Stimulated activated CD4-positive, alpha-beta T cell treated with anti-CD3 and anti-CD28 coated beads, Interleukin-15, amount 100 ng/mL, for 48 hours (primary cell): ENCODE measurements at places on chromosomes 5 and 9.

GRCh38 chr5:73448463-73449136 is at the start of gene FOXD1:
Gene FOXD1 (minus strand): TSS chr5:73448777. CDS start chr5:73448362, 415 bp downstream.
- no peak for DNase-seq

GRCh38 chr9:7226007-7226640 is 468.4 kb downstream of the KDM4C start:
- DNase-seq: no peak

DNA sequence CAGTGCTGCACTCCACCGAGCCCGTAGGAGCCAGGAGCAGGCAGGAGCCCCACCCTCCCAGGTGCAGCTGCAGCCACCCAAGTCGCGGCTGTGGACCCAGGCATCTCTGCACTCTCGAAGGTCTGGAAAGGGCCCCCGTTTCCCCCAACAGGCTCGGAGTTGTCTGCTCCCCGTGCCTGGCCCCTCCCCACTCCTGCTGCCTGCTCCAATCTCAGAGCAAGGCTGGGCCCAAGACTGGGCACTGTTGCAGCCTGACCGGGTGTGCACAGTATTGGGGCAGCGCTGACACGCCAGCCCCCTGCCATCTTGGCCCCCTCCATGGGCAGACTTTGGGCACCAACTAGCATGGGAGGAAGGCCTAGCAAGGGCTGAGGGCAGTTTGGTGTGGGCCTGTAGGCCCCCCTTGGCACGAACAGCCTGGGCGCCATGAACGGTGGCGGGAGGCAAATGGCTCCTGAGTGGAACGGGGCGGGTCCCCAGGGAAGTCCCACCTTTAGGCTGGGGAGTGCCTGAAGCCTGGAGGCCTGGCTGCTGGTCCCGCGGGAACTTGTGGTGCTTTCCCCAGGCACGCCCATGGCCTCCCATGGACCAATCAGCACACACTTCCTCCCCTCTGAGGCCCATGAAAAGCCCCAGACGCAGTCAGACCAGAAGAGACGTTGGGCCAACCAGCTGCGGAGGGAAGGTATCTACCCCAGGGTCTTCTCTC is 60.4 kb downstream of the PSAT1 start:
- DNase-seq: no peak

- no peak for DNase-seq
Observed at GRCh38 chr5:69188811-69189161, 597 bp upstream of the CENPH start.

DNA sequence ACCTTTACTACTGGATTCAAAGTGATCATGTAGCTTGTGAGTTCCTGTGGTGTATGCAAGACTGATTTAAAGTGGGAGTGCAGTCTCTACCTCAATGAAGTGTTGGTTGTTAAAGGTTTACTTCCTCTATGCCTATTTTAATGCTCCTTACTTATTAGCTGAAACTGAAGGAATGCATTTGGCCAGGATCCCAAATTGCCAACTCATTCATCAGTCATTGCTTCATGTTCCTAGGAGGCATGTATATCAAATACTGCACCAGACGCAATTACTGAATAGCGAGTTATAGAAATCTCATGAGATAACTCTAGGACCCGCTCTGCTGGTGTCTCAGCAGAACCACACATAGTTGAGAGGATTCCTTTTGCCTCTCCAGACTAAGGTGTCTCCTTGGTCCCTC is 143.0 kb upstream of the RPS23 start:
- DNase-seq: no peak
